Stimulated activated CD8-positive, alpha-beta memory T cell treated with anti-CD3 and anti-CD28 coated beads, Interleukin-4, amount 100 ng/mL, for 4 hours (primary cell): ENCODE measurements at places on chromosomes 5 and 9.

GRCh38 chr9:82363682-82364081 is 375.1 kb downstream of the SPATA31D1 start:
- no peak for DNase-seq

DNA sequence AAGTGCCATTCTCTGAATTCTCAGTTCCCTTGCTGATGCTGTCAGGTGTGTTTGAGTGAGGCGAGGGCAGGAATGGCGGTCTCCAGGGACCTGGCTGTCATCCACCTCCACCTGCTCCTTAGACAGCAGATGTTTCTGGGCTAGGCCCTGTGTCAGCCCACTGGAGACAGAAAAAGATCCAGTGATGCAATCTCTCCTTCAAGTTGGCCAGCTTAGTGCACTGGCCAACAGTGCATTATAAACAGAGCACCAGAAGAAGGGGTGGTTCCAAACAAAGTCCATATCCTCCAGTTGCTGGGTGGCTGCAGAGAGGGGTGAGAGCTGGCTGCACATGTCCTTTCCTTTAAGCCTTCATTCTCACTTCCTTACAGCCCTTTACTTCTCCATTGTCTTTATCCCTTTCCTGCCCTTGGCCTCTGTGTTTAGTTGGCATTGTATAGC is 26.5 kb downstream of the NANS start:
- DNase-seq = no peak

- DNase-seq = no peak
These were observed 923 bp upstream of the ZBTB5 start for GRCh38 chr9:37466037-37466709.

- DNase-seq = no peak
These were observed 122.8 kb downstream of the STARD4 start for GRCh38 chr5:111389390-111390082.

- DNase-seq = no peak
These were observed 37.5 kb upstream of the RGMB start for GRCh38 chr5:98735806-98736507.

- DNase-seq = no peak
These were observed 48.5 kb downstream of the NEK6 start for GRCh38 chr9:124306098-124306735.

- DNase-seq = no peak
These were observed 131.0 kb upstream of the DAB2 start for GRCh38 chr5:39555788-39556187.

GRCh38 chr9:6106711-6107339 is 91.4 kb upstream of the RANBP6 start:
- no peak for DNase-seq

GRCh38 chr9:91845879-91846278 is 104.1 kb downstream of the ROR2 start:
- no peak for DNase-seq

DNA sequence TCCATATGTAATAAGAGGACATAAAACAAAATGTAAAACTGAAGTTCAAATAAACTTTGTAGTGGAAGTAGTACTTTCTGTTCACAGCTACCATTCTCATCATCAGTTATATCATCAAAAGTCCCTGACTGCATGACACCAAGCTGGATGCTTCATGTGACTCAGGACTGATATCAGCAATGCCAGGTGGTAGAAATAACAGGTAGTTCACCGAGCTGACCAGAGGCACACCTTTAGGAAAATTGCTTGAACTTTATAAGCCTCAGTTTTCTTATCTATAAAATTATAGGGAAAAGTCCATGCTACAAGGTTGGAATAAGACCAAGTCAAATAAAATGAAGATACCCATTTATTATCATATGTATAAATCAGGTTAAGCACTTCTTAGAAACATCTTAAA is 124.9 kb upstream of the PTGER4 start:
- DNase-seq = no peak

GRCh38 chr5:126376443-126376842 is 46.8 kb upstream of the GRAMD2B start:
- no peak for DNase-seq

DNA sequence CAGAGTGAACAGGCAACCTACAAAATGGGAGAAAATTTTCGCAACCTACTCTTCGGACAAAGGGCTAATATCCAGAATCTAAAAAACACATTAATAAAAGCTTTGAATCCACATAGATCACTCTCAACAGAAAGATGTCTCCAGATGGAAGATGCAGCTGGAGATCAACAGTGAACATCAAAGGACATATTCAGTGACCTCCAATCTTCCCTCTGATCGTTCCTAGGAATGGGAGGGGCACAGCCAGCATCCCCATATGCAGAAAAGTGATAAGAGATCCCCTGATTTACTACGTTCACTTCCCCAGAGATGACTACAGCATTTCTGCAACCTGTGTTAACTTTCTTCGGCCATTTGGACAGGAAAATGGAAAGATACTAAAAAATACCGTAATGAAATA is 21.2 kb downstream of the OXCT1 start:
- no peak for DNase-seq

GRCh38 chr9:69599232-69599971 is 72.8 kb downstream of the APBA1 start:
- no peak for DNase-seq

- no peak for DNase-seq
These were observed 11.1 kb downstream of the BRD9 start for GRCh38 chr5:881551-881935.

GRCh38 chr5:104345222-104346016 is 782.8 kb upstream of the NUDT12 start:
- DNase-seq = no peak

DNA sequence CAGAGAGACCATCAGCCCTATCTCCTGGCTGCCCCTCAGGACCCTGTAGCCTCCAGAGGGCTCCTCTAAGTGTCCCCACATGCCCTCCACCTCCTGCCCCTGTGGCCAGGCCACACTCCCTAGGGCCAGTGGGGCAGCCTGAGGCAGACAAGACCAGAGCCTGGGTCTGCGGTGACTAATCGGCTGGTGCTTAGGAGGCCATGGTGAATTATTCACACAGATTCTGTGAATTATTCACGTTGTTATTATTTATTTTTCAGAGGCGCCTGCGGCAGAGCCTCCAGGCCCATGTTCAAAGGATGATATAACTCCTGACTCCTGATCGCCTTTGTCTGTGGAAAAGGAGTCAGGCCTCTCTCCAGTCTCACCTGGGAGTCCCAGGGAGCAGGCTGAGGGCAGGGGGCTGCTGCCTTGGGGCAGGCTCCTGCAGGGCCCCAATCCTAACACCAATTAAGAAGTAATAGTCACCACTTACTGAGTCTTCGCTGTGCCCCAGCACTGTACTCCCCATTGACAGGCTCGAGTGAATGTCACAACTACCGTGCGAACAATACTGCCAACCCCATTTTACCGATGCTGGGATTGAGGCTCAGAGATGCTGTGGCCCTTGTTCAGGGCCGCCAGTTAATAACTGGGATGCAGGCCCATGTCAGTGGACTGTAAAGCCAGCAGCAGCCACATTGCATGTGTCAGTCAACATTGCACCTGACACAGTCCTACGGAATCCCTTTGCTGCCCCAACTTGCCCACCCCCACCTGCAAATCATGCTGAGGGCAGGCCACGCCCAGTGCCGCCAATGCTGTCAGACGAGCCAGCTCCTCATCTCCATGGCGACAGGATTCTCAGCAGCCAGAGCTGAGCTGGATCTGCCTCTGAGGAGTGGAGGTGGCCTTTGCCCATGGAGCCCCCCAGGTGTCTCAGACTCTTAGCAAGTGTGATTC is 94.9 kb downstream of the PCDH1 start:
- DNase-seq = no peak

- DNase-seq = no peak
These were observed 1.0 kb upstream of the MXD3 start for GRCh38 chr5:177312649-177313181.

- no peak for DNase-seq
These were observed 37.8 kb downstream of the WDR36 start for GRCh38 chr5:111129938-111130337.

GRCh38 chr9:33297432-33297831 is 7.1 kb downstream of the NFX1 start:
- DNase-seq = no peak

DNA sequence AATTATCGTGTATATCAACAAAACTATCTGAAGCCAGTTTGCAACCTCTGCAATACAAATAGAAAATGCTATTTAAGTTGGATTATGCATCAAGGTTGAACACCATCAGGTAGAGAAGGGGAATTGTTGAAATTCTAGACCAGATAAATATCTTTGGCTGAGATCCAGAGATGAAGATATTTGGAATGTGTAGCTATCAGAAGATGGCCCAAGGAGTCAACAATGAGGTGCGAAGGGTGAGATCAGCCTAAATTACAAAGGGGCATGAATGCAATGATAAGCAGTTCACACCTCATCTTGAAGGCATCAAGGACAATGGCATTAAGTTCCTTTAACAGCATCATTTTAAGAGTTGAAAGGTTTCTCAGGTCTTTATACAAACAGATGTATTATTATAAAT is 572.1 kb upstream of the DMAC1 start:
- no peak for DNase-seq

DNA sequence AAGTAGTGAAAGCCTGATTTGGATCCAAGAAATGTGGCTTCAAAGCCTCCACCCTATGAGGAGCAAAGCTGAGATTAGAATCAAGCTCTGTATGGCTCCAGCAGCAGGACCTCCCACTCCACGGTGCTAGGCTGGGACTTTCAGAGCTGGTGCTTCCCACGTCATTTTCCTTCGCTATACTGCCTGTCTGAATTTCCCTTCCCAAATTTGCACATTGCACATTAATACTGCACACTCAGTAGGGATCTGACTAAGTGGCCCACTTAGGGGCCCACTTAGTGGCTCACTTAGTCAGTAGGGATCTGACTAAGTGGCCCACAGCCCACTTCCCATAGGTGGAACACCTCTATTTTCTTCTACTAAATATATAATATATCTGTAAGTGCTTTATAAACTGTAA is 14.1 kb upstream of the SPDL1 start:
- DNase-seq = no peak

DNA sequence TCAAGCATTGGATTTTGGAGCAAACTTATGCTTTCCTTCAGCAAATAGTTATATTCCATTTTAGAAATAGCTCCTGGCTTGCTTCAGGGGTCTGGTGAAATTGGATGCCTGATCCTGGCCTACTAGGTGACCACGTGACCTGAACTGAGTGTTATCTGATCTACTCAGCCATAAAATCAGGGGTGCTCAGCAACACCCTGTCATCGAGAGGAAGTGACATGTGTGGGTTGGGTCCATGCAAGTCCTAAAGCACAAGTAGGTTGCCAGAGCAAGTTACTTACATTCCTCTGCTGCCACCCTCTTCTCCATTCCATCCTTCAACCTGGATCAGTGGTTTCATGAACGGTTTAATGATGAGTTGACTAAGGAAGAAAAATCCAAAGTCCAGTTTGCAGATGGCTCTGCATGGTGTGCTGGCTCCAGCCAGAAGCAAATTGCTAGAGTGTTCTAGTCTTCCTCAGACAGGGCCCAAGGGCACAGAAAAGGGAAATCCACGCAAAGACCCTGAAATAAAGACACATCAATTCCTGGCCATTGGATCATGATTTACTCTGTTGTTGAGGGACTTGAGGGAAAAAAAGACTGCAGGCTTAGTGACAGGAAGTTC is 2.8 kb upstream of the FAM193B start:
- no peak for DNase-seq

- DNase-seq = no peak
These were observed 14.3 kb upstream of the FREM1 start for GRCh38 chr9:14924230-14925219.

- no peak for DNase-seq
These were observed 302.1 kb downstream of the NR2F1-AS1 start for GRCh38 chr5:93278896-93279295.

DNA sequence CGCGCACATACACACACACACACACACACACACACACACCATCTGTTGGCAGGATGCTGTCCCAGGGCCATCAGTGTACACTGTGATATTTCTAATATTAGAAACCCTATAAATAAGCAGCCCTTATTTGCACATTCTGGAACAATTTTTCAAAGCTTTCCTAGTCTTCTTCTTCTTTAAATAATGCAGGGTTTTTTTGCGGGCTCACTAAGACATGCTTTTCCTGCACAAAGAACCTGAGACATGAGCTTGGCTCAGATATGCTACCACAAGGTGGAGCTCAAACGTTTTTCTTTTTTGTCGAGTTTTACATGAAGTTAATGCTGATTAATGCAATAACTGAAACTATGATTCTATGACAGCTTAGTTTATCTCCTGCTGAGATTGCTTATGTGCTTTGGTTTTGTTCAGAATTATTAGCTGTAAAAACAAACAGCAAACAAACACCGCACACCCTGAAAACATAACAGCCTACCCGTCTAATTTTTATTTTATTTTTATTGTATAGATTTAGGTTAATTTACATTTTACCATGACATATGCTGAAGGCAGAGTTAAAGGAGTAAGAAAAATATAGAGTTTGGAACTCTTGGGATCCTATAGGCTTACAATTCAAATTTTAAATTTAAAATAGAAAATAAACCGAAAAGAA is 95.8 kb downstream of the ALDH1A1 start:
- DNase-seq = no peak

GRCh38 chr9:115350548-115350947 is 232.6 kb upstream of the TNC start:
- DNase-seq = no peak

DNA sequence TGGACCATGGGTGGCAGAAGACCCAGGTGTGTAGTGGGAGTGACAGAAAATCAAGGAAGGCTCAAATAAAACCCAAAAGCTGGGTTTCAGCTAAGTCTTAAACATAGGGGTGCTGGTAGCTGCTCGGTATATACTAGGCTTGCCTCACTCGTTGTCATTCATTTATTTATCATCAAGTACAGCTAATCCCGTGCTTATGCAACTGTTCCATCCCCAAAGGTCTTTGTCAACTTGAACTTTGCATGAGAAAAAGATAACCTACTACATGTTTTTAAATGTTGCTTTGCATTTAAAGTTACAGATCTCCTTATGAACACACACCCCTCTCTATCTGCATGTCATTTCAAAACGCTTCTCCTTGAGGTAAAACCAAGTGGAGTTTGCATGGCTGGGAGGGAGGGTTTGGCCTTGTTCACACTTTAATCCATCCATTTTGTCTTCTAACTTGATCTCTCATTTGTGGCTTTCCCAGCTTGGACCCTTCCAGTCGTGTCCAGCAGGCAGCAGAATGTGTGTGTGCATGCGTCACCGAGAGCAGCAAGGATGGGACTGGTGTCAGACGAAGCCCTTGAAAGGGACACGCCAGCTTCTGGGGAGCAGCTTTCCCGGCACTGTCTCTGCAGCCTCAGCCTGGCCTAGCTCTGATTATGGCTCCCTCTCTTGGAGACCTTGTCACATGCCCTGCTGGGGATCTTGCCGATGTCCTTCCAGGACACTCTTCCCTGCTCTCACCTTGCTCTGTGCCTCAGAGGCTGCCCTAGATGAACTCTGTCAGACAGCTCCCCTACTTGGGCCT is 133.5 kb downstream of the GADD45G start:
- DNase-seq = no peak
